ENCODE measurements at places on chromosomes 2 and 18.

DNA sequence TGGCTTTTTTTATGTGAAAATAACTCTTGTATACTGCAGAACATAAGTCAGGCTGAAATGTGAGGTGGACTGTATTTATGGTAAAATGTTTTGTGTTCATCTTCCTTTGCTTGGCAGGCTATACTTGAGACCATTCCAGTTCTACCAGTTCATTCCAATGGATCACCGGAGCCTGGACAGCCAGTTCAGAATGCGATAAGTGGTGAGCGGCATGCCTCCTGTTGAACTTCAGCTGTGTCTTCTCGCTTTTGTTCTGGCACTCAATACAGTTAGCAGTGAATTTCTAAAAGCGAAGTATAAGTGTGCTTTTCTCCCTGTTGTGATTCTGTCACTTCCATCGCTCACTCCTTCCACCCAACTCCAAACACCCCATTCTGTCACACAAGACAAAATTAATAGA lies 138.5 kb downstream of the ARHGAP28 start:
- no peak for DNase-seq

- DNase-seq, result no peak
Measured at GRCh38 chr2:47655563-47655880, 127.4 kb upstream of the MSH6 start.

DNA sequence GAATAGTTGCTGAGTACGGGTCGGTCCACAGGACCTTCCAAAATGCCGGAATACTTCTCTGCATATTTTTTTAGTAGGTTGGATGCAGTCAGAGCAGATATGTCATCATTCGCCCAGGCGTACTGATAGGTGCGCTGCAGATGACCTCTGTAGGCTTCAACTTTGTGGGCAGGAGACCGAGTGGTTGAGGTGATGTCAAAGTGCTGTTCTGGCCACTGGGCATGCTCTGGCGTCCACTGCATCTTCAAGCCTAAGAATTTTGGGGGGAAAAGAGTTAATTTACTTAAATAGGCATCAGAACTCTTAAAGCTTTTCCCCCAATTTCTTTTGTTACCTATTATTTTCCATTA lies 124.3 kb downstream of the FIGN start:
- DNase-seq, result no peak

DNA sequence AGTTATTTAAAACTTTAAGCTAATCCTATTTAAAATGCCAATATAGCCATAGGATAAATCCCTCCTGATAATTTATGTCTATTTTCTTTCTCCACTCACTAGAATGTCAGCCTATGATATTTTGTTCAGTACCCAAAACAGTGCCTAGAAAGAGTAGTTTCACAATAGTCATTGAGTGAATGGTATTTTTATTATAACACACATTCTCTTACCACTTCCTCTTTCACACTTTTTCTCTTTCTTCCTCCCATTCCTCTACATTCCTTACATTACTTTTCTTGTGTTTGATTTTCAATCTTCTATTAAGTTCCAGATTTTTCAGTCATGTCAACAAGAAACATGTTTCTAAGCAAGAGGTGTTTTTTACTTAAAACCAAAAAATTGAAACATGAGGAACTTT lies 327.6 kb upstream of the UBE2E3 start:
- DNase-seq, result no peak

GRCh38 chr2:10169053-10169578 lies 46.6 kb downstream of the RRM2 start:
- DNase-seq, result no peak

- DNase-seq, result no peak
Measured at GRCh38 chr2:63741884-63742579, 99.7 kb upstream of the UGP2 start.

DNA sequence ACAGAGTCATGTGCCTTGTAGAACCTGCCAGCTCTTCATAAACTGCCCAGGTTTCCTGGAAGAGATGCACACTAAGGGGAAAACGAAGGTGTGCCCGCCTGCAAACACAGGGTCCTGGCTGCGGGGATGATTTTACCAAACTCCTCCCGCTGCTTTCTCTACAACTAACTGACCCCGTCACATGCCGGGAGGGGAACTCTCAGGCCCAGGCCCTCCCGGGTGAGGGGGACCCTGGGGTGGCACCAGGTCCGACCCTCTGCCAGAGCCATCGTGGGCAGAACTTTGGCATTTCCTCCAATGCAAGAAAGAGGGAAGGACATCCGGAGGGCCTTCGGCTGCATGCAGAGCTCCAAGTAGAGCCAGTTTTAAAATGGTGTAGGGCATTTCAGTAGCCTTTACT lies 28.6 kb downstream of the CAPN13 start:
- no peak for DNase-seq

DNA sequence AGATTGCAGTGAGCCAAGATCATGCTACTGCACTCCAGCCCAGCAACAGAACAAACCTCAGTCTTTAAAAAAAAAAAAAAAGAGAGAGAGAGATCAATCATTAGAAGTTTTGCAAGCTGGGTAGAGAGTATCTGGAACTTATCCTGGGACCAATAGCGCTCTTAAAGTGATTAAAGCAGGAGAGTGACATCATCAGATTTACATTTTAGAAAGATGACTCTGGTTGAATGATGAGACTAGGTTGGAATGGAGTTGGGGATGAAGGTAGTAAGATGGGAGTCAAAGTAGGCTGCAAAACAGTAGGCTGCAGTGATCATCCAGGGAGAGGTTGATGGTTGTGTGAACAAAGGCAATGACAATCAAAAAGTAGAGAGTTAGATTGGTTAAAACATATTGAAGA lies 37.8 kb downstream of the MYL1 start:
- DNase-seq, result no peak

DNA sequence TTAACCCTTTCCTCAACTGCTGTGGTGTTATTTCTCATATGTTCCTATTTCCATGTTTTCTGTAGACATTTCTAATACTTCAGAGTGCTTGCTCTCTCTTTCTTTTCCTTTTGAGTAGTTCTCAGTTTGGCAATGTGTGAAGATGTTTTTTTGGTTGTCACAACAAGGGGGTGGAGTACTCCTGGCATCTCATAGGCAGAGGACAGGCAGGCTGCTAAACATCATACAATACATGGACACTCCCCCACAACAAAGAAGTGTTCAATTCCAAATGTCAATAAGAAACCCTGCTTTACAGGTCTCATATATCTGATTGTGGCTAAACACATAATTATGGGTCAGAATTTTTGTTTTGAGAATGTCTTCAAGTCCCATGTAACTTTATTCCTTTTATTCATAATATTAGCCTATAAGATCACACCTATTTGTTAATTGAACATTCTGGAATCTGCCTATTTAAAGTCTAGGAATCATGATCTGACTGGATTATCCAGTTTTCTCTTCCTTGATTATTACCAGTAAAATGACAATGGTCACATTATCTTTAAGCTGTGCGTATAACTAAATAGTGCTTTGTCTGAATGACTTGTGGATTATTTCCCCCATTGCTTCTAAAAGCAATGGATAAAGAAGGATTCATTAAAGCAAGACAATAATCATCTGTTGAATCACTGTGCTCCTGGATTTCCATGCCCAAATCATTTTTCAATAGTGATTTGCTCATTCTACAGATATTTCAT lies 46.8 kb upstream of the ITPRID2 start:
- no peak for DNase-seq

GRCh38 chr2:239129147-239129920 lies 271.5 kb downstream of the HDAC4 start:
- DNase-seq, result no peak

- no peak for DNase-seq
Measured at GRCh38 chr2:66466433-66466832, 31.5 kb downstream of the MEIS1 start.

GRCh38 chr2:169839954-169840746 lies 12.9 kb downstream of the UBR3 start:
- DNase-seq, result no peak

DNA sequence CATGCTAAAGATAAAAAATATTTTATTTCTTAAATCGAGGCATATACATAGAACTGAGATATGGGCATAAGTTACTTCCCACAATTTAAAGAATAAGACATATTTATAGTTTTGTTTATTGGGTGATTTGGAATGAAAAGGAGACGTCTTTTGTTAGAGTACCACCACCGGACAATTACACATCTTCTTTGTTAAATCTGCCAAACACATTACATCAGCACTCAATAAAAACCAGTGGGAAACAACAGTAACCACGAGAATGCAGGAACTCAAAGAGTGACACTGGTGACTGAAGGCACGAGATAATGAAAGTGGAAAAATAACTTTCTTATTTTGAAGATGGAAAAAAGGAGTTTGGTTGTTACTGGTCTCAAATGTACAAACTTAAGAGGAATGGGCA lies 92.6 kb upstream of the TFCP2L1 start:
- no peak for DNase-seq

DNA sequence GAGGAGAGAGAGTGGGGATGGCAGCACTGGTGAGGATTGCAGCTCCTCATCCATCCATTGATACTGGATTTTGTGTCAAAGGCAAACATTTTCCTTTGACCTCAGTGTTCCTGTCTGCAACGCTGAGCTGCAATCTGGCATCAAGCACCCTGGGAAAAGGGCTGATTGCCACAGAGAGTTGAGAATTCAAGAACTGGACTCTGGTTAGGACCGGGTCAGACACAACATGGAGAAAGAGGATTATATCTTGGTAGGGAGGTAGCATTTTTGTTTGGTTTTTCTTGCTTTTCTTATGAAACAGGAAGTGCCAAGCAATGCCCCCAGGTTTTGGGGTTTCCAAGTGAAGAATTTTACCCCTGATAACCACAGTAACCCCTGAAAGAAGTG lies 81.9 kb upstream of the PKDCC start:
- no peak for DNase-seq

- DNase-seq, result no peak
Measured at GRCh38 chr2:37992601-37993000, 67.5 kb downstream of the RMDN2 start.

GRCh38 chr2:36357847-36358659 lies 2.5 kb downstream of the CRIM1 start:
- no peak for DNase-seq

GRCh38 chr2:64641599-64641998 lies 12.1 kb downstream of the SERTAD2 start:
- DNase-seq, result no peak

GRCh38 chr2:37827911-37828511 lies 97.1 kb upstream of the RMDN2 start:
- no peak for DNase-seq

DNA sequence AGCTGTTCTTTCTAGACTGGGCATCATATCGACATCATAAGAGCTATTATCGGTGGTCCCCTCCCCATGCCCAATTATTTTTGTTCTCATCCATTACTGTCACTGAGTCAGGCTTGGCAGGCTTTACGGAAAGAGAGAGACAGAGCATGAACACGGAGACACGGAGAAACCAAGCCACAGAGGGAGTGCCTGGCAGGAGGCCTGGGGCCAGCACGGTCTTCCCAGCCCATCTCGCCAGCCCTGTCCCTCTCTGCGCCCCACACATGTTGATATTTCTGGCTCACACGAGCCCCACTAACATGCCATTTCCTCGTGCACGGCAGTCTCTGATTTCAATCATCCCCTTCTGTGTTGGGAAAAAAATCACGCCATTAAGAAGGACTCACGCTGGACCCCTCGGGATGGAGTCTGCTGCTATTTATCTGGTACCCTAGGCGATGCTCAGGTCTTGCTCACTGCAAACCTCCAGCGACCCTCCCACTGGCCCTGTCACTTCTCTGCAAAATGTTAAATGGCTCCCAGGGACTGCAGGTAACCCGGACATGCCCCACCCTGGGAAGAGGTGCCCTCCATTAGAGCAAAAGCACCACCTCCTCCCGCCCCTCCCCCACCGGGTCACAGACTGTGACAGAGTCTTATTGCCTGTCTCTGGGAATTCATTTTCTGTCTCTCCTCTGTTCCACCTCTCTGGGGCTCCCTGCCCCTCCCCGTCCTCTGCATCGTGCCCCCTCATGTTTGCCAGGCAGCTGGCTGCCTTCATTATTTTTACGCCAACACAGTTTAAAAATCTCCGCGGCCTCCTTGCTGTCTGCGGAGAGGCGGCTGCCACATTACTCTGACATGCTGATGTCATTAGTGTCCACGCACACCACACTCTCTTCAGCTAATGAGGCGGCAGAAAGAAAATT lies 40.1 kb upstream of the GBX2 start:
- no peak for DNase-seq

DNA sequence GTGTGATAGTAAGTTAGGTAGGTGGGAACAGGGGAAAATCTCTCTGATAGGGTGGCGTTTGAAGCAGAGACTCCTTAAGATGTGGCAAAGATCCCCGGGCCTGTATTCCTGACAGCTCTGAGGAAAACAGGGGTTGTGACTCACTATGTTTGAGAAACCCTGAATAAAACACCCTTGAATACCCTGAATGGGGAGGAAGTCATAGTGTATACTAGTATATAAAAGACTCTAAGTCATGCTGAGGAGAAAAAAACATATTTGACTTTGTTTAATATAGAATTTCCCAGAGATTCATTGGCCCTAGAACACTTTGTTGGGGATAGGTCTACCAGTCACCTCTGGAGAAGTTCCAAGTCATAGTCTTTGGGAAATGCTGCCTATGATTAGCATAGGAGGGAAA lies 590.9 kb downstream of the IRS1 start:
- DNase-seq, result no peak

GRCh38 chr2:173122936-173123335 lies 47.3 kb downstream of the MAP3K20 start:
- DNase-seq, result no peak

DNA sequence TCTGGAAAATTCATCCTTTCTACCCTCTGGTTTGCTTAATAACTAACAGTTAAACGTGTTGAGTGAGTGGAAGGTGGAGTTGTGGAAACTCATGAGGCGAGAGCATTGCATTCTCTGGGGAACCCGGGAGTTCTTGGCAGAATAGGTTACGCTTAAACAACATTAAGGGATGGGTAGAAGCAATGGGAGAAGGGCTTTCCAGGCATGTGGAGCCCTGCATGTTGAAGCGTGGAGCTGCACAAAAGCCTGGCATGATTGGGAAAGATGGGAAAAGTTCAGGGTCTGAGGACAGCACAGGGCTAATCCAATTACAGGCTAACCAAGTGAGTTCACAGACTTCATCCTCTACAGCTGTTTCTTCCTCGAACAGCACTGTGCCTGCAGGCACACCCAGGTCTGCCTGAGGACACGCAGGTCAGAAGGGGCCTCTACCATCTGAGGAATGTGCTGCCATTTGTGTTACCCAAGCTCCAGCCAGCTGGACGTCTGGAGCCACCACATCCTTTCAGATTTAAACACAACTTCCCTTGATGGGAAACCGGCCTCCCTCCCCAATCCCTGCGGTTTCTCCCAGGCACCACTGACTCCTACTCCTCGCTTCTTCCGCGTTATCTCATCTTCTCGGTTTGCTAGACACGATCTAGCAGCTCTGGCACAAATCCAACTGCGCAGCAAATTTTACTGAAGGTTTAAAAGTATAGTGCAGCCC lies 164.2 kb downstream of the ANTXR1 start:
- DNase-seq, result no peak

GRCh38 chr2:170930131-170930990 lies 1.3 kb downstream of the GORASP2 start:
- DNase-seq, result peak; percentile 31

GRCh38 chr2:38599706-38600105 lies 3.0 kb downstream of the HNRNPLL start:
- DNase-seq, result no peak

GRCh38 chr18:1797235-1797634 lies 774.1 kb downstream of the METTL4 start:
- DNase-seq, result no peak

Measured in stimulated activated CD4-positive, alpha-beta T cell treated with anti-CD3 and anti-CD28 coated beads, Interleukin-2, amount 100 ng/mL, for 48 hours (primary cell).